ENCODE measurements at places on chromosomes 6 and 20. TPM values are rescaled to one million over a fixed set of nuclear protein-coding genes. Genes with fewer than 3 reads are reported as not detected.

- no peak for DNase-seq
Measured at GRCh38 chr6:156850353-156850752, 73.2 kb downstream of the ARID1B start.

GRCh38 chr20:6641012-6641411, 126.5 kb upstream of the BMP2 start:
- no peak for DNase-seq

DNA sequence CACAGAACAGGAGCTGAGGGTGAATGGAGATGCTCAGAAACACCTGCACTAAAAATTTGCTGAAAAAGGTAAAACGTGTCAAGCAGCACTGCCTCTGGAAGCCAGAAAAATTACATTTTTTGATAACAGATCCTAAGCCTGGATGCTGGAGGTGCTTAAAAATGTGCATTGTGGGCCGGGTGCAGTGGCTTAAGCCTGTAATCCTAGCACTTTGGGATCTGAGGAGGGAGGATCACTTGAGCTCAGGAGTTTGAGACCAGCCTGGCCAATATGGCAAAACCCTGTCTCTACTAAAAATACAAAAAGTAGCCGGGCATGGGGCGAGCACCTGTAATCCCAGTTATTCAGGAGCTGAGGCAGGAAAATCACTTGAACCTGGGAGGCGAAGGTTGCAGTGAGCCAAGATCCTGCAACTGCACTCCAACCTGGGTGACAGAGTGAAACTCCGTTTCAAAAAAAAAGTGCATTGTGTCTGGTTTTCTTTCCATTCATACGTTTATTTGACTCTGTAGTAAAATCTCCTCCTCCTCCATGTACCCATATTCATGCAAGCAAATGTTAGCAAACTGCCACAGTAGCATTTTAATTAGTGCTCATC, 587 bp upstream of the BTN3A1 start:
- DNase-seq = no peak

GRCh38 chr6:140043762-140044378, 669.4 kb upstream of the CITED2 start:
- DNase-seq = no peak

DNA sequence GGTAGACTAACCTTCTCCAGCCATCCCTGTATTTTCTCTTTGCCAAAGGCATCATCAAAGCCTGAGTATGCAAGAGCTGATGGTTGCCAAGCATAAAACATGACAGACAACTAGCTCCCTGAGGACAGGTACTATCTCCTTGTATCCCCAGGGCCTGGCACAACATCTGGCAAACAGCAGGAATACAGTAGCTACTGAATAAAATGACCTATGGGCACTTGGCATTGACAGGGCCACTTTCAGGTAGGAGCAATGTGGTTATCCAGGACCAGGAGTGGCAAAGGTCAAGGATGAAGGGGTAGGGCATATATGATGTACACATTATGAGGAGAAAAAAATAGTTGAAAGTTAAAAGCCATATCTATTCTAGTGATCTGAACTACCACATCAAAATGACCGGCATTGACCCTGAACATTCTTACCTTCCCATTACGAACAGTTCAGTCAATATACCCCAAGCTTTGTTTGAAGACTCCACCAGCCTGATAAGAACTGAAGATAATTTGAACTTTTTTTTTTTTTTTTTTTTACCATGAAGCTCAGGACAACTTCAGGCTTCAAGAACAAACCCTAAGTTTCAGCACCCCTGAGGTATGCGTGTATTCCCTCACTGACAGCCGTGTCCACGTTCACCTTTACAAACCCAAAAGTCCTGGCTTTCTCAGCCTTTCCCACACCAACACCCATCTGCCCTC, 12.3 kb downstream of the ABHD12 start:
- no peak for DNase-seq

DNA sequence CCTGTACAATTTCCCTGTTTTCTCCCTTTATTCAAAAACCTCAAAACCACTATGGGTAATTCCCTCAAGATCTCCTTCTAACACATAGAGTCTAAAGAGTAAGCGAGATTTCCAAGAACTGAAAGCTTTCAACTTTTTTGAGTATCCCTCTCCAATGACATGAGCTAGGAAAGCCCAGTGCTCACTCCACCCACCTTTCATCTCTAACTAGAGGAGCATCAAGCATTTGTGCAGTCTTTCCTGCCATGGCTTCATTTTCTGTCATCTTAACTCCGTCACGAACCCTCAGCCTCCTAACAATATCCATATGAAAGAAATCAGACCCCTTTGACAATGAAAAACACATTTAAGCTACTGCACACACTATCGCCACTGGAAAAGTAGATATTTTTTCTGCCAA, 91.9 kb upstream of the SUPT3H start:
- no peak for DNase-seq

Gene EFCAB8
- not detected for polyA plus RNA-seq

Gene PRRC2A
- 70.2 TPM for polyA plus RNA-seq

Data from cardiac muscle cell (in vitro differentiated cells and primary cell).